ENCODE measurements at places on chromosomes 11 and 22. TPM values are rescaled to one million over a fixed set of nuclear protein-coding genes. Genes with fewer than 3 reads are reported as not detected.

CD151 gene
- 42.4 TPM for total RNA-seq

PPP2R5B gene
- 8.9 TPM for total RNA-seq

MMP1 gene
- not detected for total RNA-seq

SCGB1C1 gene
- total RNA-seq: not detected

MMP27 gene
- total RNA-seq: not detected

GLYATL1 gene
- not detected for total RNA-seq

RAB39A gene
- total RNA-seq: not detected

TTC36 gene
- total RNA-seq: 0.75 TPM

CNTF gene
- total RNA-seq: 3.6 TPM

CABP7 gene
- 0.05 TPM for total RNA-seq

CHRM4 gene
- total RNA-seq: 0.27 TPM

MDK gene
- 4.4 TPM for total RNA-seq

TBX10 gene
- not detected for total RNA-seq

RASGRP2 gene
- 276 TPM for total RNA-seq

LRRN4CL gene
- total RNA-seq: 0.32 TPM

DLG2 gene
- 0.61 TPM for total RNA-seq
